ENCODE measurements at places on chromosomes 11 and 22.

DNA sequence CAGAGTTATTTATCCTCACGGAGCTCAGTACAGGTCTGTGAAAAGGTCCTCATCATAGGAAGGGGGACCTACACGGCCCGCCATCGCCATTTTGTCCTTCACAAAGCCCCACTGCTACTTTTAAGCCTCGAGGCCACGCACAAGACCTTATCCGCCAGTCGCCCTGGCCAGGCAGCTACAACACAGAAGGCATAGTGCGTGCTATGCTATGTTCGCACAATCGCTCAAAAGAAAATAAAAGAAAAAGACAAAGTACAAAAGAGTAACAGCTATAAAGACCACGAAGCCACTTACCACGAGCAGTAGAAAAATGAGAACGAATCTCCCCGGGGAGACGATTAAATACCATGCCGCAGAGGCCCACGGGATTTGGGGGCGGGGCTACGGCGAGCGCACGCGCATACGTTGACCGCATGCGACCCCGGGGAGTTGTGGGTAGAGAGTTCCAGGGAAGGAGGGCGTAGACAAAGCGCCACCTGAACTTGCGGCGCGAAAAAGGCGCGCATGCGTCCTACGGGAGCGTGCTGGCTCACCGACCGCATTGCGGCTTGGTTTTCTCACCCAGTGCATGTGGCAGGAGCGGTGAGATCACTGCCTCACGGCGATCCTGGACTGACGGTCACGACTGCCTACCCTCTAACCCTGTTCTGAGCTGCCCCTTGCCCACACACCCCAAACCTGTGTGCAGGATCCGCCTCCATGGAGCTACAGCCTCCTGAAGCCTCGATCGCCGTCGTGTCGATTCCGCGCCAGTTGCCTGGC, 16.4 kb upstream of the WDR74 start:
- peak; percentile 94 for DNase-seq

- no peak for DNase-seq
Measured at GRCh38 chr11:130551388-130551787, 102.9 kb downstream of the ADAMTS15 start.

GRCh38 chr11:12282676-12283075, 94.7 kb upstream of the PARVA start:
- DNase-seq = no peak

DNA sequence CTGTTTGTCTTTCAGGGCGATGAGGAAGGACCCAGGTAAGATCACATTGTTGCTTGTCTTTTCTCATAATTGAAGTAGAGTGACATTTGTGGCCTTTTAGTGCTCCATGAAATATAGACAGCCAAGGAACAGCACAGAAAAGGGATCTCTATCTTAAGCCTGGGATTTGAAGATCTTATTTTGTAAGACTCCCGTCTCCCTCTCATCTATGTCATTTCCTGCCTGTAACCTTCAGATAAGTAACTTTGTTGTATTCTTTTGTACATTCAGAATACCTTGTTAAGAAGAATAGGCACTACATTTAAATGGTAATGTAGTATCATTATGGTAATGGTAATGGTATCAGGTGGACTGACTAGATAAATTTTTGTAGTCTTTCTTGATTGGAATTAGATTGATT, 72.8 kb downstream of the TRIM44 start:
- no peak for DNase-seq

DNA sequence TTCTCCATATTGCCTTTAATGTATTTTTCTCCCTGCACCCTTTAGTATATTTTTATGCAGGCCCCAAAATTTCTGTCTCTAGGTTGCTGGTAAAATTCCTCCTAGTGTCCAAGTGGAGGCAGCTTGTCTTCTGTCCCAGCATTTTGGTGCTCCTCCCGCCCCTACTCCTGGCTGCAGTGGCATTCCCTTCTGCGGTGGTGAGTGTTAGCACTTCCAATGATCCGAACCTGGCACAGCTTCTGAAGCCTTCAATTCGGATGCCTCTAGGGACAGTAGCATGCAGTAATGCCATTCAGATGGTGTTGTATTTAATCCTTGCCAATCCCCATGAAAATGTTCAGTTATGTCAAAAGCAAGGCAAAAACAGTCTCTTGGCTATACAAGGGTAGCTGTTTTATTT, 5.9 kb downstream of the YWHAH start:
- DNase-seq = no peak

DNA sequence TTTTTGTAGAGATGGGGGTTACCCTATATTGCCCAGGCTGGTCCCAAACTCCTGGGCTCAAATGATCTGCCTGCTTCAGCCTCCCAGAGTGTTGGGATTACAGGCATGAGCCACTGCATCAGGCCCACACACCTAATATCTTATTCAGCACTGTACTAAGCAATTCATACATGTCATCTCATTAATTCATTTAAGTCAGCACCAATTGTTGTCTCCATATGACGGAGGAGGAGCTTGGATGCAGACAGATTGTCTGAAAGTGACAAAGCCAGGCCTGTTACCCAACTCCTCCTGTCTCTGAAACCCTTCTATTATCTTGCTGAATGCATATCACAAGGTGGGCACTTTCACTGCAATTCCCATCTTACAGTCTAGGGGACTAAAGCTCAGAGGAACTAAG, 57.5 kb upstream of the ALX4 start:
- no peak for DNase-seq

DNA sequence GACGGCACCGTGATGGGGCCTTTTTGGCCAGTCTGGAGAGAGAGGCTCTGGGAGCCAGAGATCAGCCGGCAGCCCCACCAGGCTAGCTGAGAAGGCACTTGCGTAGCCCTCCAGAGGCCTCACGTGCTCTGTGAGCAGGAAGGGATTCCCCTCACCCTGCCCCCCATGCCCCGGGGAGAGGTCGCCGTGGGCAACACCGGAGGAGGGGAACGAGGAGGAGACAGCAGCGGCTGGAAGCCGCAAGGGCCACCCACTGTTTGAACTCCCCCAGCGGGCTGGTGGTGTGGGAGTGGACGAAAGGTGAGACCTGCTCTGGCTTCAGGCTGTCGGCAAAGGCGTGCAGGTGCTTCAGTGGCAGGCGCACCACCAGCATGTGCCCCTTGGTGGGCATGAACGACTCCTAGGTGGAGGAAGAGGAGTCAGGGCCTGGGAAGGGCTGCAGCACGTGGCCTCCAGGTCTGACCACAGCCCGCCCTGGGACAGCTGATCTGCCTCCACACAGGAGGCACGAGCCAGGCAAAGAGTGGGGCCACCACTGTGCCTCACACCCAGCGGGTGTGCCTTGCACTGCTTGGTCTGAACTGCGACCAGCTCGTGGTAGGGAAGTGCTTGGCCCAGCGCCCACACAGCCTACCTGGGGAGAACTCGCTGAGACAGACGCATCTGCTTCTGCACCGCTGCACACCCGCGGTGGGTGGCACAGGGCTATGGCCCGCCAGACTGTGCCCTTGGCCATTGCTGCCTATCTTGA, 99.9 kb downstream of the MED15 start:
- peak; percentile 14 for DNase-seq
